ENCODE measurements at places on chromosomes 5 and 9.
A peak's percentile ranks its signal among the peaks of the same experiment; 100 is the strongest.

DNA sequence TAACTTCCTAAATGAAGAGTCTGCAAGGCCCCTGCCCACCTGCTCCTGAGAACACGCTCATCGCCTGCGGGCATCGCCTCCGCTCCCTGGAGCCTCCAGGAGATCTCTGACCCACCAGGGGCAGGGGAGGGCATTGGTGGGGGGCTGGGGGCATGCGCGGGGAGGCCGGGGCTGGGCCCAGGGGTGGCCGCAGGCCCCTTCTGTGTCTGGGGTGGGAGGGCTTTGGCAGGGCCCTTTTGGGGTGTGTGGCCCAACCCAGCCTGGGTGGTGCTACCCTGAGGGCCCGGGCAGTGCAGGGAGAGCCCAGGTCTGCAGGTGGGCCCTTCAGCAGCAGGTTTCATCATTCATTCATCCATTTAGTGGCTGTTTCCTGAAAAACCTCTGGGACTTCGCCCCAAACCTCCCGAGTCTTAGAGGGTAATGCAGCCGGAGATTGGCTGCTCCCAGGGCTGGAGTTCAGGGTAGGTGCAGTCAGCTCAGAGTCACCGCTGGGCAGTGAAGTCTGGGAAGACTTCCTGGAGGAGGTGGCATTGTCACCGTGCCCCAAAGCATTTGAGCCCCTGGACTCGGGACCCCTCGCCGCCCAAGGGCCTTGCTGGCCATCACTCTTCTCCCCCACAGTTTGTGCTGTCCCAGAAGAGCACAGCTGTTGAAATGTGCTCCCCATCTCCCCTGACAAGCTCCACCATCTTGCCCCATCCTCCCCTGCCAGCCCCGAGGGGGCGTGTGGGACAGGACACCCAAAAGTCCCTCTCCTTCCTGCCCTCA, 255.1 kb downstream of the PARP8 start:
- no peak for DNase-seq

DNA sequence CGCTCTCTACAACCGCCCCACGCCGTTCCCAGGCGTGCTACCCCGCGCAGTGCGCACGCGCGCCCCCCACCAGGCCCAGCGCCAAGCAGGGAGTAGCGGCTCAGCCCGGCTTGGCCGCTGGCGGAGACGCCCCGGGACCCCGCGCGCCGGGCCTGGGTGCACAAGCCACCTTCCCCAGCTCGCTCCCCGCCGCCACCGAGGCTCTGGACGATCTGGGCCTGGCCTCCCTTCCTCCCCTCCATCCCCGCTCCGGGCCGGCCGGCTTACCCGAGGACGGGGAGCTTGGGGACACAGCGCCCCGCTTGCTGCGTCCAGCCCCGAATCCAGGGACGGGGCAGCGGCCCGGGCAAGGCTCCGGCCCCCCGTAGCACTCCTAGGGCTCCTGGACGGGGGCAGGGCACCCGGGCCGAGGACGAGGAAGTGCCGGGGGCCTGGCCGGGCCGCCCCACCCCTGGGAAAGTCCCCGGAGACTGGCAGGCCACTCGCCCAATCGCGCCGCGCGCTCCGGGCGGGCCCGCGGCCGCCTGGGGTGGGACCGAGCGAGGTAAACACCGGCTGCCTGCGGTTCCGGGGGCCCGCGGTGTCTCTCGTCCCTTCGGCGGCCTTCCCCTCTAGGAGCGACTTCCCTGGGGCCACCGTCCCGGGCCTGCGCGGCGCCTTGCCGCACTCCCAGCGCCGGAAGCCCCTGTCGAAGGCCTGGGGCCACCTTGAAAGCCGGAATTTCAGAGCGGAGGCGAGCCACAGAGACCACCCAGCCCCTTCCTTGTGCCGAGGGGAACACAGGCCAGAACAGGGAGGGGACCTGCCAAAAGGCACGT, at the start of gene TNIP1:
Gene TNIP1, minus strand, starts transcription at position 422 of the 818 bp plus-strand sequence. CDS start 15,939 bp downstream, outside the sequence.
- peak; percentile 34 for DNase-seq

DNA sequence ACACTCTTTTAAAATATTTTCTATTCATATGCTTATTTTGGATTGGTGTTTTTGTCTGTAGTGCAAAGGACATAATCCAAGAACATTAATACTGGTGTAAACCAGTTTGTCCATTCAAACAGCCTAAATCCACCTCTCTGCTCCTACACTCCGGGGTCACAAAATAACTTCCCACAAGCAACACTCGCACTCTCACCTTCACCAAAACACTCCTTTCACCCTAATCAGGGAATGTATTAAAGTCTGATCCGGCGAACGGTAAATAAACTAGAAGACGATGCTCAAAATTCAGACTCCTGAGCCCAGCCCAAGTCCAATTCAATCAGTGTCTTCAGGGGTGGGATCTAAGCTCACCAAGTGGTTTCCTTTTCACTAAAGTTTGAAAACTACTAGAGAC, 649 bp downstream of the AP3B1 start:
- no peak for DNase-seq

DNA sequence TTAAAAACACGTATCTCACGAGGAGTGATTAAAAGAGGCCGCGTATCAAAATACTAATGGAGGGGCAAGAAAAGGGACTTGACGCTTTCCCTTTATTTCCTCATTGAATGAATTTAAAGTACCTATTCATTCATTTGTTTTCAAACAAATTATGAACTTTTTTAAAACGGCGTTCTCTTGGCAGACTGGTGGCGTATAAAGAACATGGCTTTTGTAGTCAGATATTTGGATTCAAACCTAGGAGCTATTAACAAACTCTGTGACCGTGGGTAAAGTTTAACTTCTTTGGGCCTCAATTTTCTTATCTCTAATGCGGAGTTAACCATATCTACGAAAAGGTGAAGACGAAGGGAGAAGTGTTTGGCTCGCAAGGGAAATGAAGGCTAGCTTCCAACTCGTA, 876 bp downstream of the CAAP1 start:
- no peak for DNase-seq

GRCh38 chr5:6361101-6361500, 17.2 kb downstream of the MED10 start:
- no peak for DNase-seq

GRCh38 chr9:115599898-115600297, 481.9 kb upstream of the TNC start:
- DNase-seq, result no peak

GRCh38 chr5:10259899-10260298, 9.8 kb downstream of the CCT5 start:
- no peak for DNase-seq

DNA sequence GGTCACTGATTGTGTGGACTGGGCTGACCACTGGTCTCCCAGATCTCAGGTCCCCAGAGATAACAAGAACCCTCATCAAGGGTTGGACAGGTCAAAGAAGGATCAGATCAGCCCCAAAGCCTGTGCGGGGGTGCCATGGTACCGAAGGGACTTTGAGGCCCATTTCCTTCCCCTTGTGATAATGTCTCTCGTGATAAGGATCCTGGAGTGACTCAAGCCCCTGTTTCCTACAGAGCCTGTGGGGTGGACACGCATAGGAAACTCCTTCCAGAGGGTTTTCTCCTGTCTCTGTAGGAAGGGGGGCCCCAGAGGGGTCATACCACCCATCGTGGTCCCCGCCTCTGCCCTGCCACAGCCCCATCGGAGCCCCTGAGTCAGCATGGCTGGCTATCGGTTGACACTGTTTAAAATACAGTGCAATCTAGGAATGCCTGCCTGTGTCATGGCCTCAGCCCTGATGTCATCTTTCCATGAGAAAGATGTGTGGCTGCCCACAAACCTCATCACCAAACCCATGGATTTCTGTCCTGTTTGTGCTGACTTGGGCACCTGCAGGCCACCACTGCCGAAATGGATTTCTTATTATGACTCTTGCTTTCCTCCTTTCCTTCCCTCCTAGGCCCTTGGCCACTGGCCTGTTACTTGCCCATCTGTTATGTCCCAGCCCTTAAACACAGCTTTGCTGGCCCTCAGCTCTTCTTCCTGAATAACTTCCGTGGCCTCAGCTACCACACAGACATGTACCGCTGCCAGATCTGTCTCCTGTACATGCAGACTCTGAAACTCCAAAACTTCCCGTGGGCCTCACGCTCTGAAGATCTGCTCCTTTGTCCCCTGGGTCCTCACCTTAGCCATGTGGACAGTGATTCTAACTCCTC, 2.9 kb upstream of the CSF2 start:
- no peak for DNase-seq

DNA sequence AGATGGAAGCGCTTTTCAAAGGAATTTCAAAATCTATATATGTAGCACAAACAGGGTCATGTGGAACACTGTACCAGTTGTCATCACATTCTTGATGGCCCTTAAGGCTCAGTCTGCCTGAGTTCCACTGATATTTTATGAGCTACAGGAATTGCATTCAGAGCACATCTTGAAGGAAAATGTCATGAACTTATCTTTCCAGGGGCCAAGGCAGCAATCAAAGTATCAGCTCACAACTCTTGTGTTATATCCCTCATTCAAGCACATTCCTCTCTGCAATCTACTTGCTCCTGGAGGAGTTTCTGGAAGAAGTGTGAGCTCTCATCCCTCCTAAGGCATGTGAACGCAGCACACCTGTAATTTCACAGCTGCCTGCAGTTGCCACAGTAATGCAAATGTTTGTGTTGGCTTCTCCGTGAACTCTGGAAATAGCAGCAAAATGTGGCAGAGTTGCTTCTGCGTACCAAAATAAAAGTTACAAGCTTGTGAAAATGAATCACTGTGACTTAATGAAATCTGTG, 89.7 kb upstream of the EQTN start:
- DNase-seq, result no peak

DNA sequence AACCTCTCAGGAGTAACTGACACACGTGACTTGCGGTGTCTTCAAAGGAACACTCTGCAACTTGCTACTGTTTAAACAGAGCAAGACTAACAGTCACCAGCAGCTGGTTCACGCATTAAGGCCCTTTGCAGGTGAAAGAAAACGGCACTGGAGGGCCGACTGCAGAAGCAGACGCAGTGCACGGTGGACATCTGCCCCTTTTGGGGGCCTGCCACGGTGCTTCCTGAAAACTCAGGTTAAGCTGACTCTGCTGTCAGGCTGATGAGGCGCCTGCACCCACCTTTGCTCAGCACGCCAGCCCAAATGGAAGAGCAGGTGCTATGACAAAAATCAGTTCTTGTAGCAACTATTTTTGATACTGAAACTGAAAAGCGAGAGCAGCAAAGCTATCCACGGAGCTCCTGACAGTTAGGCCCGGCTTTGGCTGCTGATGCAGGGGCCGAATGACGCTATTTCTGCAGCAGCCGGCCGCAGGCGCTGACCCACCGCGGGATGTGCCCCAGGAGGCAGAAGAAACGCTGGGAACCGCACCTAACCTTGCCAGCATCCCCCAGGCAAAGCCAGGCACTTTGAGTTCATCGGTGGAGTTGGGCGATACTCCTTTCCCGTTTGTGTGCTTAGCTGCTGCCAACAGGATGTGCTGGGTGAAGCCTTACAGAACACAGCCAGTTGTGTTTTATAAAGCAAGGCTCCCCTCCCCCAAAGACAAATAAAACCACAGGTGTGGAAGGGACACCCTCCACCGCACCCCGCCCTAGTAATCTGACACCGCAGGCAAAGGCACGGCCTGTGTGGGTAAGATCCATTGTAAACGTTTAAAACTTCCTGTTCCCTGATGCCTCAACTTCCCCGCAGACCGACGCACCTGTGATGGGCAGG, 21.1 kb upstream of the TERT start:
- no peak for DNase-seq

GRCh38 chr5:19411936-19412335, 576.1 kb downstream of the CDH18 start:
- DNase-seq, result no peak

Measured in KG1 (cell line).